ENCODE measurements at places on chromosomes 3 and 15.

DNA sequence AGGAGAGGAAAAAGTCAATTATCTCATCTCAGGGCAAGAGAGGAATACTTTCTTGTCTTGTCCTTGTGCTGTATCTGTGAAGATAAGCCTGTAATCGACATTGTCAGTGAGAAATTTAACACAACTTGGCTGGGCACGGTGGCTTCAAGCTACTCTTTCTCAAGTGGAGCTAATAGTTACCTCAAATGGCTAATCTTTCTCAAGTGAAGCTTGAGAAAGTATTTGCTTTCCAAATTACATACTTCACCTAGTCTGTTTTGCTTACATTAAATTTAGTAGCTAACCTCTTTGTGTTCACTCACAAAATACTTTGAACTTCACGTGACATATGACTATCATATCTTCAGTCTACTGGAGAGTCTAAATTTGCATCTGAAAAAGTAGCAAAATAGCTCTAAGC lies 48.3 kb upstream of the B3GALNT1 start:
- DNase-seq: no peak

- DNase-seq: no peak
These were observed 11.6 kb upstream of the CLDN18 start for GRCh38 chr3:137998121-137999042.

DNA sequence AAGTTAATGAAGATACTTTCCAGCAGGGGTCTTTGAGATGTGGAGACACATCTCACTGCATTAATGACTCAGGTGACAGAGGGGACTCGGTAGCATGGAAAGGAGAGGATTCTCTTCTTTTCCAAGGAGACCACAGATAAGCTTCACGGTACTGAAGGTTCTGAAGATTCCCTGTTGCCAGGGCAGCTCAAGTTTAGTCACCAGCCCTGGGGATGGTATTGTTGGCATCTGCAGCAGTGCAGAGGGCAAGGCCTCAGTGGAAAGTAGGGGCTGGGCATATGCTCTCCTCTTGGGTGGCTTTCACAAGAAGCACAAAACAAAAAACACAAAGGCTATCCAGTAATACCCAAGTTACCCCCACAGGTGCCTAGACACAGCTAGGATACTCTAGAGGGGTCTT lies 38.0 kb upstream of the MRPL3 start:
- no peak for DNase-seq

DNA sequence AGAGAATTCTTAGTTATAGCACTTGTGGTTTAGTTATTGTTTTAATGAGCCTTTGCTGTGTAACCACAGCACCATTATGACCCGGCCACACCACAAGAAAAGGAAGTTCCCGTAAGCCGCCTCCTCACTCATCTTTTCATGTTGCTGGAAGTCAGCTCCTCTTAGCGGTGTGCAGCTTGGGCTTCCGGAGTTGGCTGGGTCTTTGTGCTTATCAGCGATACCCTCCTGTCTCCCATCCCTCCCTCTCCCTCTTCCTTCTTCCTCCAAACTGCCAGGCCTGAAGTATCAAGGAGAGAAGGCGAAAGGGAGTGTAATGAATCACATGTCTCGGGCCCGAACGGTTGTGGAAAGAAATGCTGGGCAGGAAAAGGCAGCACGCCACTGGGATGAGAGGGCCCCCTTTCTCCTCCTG lies 353.5 kb downstream of the MCTP2 start:
- DNase-seq: peak; percentile 6

- no peak for DNase-seq
These were observed 32.4 kb upstream of the ATG7 start for GRCh38 chr3:11239796-11240195.

- DNase-seq: peak; percentile 81
These were observed at the start of gene TEX264 for GRCh38 chr3:51670823-51671733. TSS of gene TEX264 (plus strand) at chr3:51671252. CDS start at chr3:51674305, 3,053 bp downstream.

DNA sequence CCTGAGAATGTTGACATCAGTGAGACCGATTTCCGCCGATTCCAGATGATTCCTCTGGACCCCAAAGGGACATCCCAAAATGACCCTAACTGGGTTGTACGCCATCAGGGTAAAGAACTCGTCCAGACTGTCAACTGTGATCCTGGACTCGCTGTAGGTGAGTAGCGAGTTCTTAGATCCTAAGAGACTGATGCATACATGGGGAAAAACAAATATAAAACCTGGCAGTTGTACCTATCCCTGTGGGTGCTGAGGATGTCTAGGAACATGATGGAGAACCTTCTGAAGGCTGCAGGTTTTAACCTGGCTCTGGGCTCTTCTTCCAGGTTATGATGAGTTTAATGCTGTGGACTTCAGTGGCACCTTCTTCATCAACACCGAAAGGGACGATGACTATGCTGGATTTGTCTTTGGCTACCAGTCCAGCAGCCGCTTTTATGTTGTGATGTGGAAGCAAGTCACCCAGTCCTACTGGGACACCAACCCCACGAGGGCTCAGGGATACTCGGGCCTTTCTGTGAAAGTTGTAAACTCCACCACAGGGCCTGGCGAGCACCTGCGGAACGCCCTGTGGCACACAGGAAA lies 12.3 kb downstream of the THBS1 start:
- peak; percentile 69 for DNase-seq

GRCh38 chr3:46381625-46382024 lies 10.9 kb downstream of the CCR5 start:
- no peak for DNase-seq

DNA sequence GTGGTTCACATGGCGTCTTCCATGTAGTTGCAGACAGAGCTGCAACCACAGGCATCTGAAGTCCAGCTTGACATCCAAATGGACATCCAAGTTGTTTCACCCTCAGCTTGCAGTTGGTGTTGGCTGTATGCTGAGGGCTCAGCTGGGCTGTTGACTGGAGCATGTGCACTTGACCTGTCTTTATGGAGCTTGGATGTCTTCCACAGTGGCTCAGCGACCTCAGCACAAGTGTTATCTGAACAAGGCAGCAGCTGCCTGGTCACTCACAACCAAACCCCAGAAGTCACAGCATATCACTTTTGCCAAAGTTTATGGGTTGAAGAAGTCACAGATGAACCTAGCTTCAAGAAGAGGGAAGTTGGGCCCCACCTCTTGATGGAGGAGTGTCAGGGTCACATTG lies 92.9 kb downstream of the TPRA1 start:
- no peak for DNase-seq

Measured in M059J (cell line).